ENCODE measurements at places on chromosomes 3 and 15.

DNA sequence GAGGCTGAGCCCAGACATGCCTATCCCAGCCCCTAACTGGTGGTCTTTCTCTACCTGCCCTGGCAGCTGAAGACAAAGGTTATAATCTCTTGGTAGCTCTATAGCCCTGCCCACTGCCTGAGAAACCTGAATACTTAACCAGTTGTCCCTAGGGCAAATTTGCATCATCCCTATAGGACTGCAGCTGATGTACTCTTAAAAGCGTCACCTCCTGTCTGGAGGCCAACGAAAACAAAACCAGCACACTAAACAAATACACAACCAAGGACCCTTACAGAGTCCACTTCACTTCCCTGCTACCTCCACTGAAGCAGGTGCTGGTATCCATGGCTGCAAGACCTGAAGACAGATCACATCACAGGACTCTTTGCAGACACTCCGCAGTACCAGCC, 98.0 kb downstream of the KCNAB1 start:
- DNase-seq, result no peak

- DNase-seq, result no peak
These were observed 37.0 kb downstream of the MITF start for GRCh38 chr3:69776289-69776688.

GRCh38 chr15:100245487-100245820, 96.3 kb downstream of the ADAMTS17 start:
- DNase-seq, result no peak

- DNase-seq, result no peak
These were observed 146.7 kb downstream of the FBN1 start for GRCh38 chr15:48498828-48499227.

DNA sequence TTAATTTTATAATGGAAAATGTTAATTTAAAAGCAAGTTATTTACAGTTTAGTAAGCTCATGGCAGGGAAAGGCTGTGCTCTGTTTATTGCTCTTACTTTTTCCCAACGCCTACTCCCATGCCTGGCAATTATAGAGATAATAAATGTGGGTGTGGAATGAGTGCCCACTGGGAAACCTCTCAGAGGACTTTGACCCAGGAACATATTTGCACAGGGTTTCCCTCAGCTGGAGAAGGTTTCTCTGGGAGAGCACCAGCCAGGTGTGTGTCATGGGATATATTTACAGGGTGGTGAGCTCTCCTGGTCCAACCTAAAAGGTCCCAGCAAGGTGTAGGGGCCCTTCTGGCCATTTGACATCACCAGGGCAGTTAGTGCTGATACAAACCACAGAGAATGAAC, 27.9 kb downstream of the ZNF710 start:
- DNase-seq, result no peak

DNA sequence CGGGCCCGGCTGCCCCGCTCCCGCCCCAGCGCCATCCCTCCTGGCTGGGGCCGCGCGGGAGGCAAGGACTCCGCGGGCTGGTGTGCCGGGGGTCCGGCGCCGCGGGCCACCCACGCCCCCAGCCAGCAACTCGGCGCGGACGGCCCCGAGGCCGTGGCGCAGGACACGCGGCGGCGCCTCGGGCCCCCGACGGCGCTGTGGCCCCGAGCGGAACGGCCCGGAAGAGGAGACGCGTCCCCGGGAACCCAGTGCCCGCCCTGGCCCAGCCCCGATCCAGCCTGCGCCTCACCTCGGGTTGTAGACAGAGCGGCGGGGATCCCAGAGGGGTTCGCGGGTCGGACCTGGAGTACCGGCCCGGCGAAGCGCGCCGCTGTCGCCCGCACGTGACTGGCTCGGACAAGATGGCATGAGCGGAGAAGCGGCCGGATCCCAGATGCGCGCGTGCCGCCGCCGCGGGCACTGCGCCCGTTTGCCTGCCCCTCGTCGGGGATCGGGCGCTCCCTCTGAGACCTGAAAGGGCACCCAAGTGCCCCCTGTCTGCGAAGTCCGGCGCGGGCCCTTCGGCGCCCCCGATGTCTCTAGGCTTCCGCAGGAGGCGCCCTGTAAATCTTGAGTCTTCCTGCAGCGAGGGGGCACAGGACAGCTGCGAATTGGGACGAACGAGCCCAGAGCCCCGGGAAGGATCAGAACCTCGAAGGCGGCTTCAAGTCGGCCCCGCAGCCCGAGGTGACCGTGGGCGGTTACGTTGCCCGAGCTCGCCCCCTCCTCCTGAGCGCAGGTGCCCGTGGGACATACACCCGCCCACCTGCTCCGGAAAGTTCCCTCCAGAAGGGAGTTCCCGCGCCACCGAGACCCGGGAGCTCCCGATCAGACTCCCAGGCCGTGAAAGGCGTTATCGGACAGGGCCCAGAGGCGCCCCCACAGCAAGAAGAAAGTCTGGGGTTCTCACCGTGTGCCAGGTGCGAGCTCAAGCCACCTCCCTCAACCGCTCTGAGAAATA, 598 bp upstream of the SFMBT1 start:
- no peak for DNase-seq

DNA sequence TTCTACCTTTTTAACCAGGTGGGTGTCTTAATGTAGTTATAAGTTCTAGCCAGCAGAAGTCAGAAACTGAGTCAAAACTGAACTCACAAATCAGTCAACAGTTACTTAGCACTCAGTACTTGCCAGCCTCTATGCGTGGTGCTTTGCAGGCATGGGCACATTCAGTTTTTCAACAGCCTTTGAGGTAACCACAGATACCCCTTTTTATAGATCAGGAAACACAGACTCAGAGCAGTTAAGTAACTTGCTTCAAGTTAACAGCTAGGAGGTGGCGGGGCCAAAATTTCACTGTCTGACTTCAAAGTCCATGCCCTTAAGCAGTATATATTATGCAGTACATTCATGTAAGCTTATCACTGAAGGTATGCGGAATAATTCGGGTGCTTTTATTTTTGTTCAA, 139.4 kb downstream of the FHIT start:
- no peak for DNase-seq

DNA sequence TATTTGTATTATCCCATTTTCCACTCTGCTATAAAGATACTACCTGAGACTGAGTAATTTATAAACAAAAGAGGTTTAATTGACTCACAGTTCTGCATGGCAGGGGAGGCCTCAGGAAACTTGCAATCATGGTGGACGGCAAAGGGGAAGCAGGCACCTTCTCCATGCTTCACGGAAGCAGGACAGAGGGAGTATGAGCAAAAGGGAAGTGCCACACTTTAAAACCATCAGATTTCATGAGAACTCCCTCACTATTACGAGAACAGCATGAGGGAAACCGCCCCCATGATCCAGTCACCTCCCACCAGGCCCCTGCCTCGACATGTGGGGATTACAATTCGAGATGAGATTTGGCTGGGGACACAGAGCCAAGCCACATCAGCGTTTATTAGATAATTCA, 172.8 kb downstream of the NR2F2 start:
- no peak for DNase-seq

DNA sequence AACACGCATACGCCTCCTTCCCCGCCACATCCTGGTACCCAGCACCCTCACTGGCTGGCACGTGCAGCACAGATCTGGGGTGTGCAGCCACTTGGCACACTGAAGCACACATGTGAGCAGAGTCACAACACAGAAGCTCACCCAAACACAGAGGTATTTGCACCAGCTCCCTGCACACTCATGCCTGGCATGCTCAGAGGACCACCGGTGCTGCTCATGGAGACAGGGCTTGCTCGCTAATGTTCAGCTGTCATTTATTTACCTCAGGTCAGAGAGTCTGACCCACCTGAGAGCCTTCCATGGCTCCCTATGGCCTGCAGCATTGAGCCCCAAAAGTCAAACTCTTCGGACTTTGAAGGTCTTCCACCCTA, 70.4 kb downstream of the ADAMTS7 start:
- DNase-seq, result no peak

DNA sequence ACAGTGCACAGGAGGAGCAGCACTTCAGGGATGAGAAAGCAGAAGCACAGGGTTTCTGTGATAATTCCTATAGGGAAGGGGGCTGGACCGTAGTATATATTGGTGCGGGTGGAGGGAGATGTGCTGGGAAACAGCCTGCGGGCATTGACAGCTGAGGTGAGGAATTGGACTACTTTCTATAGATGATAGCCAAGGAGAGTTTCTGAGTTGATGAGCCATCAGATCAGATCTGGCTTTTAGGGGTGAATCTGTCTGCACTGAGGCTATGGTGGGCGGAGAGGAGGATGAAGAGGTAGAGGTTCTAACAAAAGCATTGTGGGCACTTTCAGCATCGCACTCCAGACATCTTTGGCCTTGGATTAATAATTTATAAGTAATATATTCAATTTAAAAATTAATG, 33.1 kb downstream of the SELENOT start:
- no peak for DNase-seq

GRCh38 chr15:90659481-90659880, 57.7 kb upstream of the BLM start:
- no peak for DNase-seq

GRCh38 chr3:123724306-123724705, 139.5 kb upstream of the HACD2 start:
- DNase-seq, result no peak

- DNase-seq, result no peak
These were observed 22.6 kb downstream of the SH3BP5 start for GRCh38 chr3:15309662-15310335.

- no peak for DNase-seq
These were observed 127.3 kb upstream of the LINGO1 start for GRCh38 chr15:77759896-77760592.

DNA sequence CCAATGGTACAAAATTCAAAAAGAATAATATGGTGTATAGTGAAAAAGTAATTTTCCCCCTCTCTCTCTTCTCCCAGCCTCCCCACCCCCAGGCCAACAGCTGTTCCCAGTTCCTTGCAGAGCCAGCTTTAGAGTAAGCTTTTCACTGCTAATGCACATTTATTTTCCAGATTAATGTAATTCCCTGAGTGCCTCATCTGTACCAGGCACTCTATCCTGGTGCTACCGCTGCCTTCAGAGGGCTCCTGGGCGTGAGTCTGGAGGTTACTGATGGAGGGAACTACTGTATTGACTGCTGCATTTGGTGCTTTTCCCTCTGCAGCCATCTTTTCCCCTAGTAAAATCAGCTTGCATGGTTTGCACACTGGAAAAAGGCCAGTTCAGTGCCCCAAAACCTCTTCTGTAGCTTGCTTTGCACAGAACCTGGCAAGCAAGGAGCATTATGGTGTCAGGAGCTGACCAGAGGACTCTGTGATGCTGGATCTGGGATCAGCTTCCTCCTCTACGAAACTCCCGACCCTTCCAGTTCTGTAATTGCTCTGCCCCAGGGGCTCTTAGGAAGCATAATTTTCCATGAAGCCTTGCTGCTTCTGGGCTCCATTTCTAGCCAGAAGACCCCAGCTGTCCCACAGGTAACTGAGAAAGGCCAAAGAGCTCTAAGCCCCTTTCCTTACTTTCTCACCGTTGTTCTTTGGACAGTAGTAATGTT, 8.5 kb upstream of the USP3 start:
- DNase-seq, result no peak

DNA sequence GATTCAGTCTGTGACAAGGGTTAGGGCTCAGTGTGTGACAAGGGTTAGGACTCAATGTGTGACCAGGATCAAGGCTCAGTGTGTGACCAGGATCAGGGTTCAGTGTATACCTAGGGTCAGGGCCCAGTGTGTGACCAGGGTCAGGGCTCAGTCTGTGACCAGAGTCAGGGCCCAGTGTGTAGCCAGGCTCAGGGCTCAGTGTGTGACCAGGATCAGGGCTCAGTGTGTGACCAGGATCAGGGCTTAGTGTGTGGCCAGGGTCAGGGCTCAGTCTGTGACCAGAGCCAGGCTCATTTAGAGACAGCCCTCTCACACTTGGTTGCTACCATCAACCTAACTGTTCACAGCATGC, 24.2 kb downstream of the LOXL1 start:
- no peak for DNase-seq

GRCh38 chr3:54986294-54986693, 58.4 kb upstream of the LRTM1 start:
- no peak for DNase-seq

DNA sequence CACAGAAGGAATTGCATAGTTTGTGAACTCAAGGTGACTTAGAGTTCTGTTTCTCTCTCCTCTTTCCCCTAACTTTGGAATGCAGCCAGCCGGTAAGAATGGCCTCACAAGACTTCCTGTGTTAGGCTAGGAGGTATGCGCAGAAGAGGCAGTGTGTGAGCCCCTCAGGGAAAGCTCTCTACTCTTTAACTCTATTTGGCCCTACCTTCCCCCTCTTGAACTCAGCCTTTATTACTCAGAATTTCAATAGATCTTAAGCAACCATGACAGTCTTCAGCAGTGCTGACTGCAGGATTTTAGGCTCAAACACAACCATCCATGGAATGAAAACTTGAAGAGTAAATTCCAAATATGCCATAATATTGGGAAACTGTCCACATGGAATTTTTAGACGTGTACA, 209.5 kb downstream of the DTWD1 start:
- DNase-seq, result no peak

Data from NCI-H2107 (cell line).